NCI-H1417 treated with DMSO at 0.1 percent for 48 hours (cell line): ENCODE measurements at places on chromosomes 2 and 18.
A peak's percentile ranks its signal among the peaks of the same experiment; 100 is the strongest.

GRCh38 chr2:273333-273732 lies 8.6 kb downstream of the ACP1 start:
- no peak for DNase-seq

GRCh38 chr2:177403838-177404237 lies 11.3 kb downstream of the AGPS start:
- DNase-seq = no peak

DNA sequence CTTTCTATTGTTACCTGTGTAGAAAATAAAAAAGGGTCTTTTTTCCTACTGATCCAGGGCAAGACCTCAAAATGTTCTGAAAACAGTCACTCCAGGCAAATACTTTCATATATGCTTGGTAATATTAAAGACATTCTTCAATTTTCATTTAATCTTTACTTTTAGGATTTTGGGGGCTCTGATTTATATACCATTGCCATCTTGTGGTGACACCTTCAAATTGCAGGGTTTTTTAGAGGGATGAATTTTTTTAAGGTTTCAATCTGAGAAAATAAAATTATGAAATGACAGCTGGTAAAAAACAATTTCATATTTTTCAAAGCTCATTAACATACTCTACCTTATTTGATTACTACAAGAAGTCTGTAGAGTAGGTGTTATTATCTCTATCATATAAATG lies 26.8 kb downstream of the MAPK4 start:
- no peak for DNase-seq

GRCh38 chr2:184338771-184339170 lies 259.6 kb upstream of the ZNF804A start:
- DNase-seq = no peak

DNA sequence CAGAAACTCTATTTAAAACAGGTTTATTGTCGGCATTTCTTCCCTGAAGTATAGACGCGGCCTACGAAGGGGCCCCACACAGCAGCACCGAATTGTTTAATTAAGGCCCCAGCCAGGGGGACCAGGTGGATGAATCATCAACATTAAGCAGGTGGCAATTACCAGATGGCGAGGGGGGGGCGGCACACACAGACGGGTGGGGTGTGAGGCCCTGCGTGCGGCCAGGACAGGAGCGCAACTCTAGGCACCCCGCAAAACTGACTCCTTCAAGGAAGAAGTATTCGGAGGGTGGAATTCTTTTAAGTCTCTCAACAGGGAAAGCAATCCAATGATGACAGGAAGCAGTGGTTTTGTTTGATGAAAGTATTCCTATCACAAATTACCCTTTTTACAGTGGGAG lies 830.4 kb downstream of the GALR1 start:
- no peak for DNase-seq

GRCh38 chr2:71929482-71929772 lies 218.2 kb downstream of the CYP26B1 start:
- no peak for DNase-seq

DNA sequence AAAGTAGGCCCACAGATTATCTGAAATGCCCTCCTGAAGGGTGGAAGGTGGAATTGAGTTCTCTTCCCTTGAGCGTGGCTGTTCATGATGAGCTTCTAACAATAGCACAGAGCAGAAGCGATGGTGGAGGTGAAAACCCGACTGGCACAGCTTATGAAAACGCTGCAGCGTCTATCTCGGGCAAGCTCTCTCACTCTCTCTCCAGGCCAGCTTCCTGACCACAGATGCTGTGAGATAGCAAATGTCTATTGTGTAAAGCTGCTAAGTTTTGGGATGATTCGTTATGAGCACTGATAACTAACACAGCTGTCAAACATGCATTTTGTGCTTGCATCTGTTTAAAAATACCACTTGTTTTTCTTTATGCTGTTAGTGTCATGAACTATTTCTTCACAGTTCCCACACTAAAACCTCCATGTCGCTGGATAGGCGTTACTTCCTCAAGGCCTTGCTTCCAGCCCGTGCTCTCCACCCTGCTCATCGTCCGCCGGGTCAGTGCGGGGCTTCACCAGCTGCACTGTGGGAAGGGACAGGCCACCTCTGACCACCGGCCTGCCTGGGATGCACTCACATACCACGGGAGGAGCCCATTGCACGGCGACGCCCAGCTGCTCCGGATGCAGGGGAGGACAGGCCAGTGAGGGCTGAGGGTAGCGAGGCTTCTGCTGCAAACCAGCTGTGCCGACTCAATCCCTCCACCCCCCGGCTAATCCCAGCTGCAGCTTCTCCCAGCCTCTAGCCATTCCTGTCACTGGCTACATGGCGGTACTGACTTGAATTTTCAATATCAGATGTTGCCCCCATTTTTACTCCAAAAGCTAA lies 60.0 kb upstream of the OTOS start:
- DNase-seq = no peak

- no peak for DNase-seq
These were observed 780.8 kb upstream of the KLHL29 start for GRCh38 chr2:22604136-22604535.

GRCh38 chr2:58364098-58364497 lies 123.0 kb upstream of the FANCL start:
- no peak for DNase-seq

- DNase-seq = no peak
These were observed 14.9 kb upstream of the FAP start for GRCh38 chr2:162258169-162258568.

DNA sequence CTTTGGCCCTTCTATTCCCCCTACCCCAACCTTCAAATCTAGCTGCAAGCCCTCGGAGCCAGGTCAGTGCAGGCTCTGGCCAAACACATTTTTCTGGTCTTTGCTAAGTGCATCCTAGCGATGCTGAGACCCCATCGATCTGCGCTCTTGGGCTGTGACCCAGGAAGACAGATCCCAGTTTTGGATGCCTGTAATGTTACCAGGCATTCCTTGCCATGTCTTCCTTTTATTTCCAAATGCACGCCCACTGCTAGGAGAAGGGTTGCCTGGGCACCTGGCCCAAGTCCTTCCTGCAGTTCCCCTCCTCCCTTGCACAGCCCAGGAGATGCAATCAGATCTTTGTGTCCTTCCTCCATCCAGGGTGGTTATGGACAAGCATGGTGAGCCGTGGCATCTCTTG lies 124.6 kb downstream of the TPGS2 start:
- no peak for DNase-seq

DNA sequence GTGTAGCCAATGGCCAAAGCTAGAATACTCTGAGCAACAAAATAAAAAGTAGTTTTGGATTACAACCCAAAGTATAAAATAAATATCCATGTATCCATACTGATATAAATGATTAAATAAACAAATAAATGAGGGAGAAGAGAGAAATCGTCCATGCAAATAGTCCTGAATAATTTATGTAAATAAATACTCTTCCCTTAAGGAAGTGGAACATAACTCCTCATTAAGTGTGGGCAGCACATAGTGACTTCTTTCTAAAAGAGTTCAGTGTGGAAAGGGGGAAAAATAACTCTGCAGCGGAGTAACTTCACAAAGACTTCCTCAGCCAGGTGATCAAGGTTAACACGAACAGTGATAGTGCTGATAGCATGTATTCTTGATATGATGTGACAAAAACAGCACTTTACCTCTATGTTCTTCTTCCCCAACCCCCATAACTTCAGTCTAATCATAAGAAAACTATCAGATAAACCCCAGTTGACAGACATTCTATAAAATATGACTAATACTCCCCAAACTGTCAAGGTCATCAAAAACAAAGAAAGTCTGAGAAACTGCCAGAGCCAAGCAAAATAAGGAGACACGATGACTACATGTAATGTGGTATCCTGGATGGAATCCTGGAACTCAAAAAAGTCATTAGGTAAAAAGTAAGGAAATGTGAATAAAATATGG lies 30.7 kb downstream of the METTL8 start:
- no peak for DNase-seq

- no peak for DNase-seq
These were observed 17.1 kb upstream of the ANKRD62 start for GRCh38 chr18:12076424-12077140.

DNA sequence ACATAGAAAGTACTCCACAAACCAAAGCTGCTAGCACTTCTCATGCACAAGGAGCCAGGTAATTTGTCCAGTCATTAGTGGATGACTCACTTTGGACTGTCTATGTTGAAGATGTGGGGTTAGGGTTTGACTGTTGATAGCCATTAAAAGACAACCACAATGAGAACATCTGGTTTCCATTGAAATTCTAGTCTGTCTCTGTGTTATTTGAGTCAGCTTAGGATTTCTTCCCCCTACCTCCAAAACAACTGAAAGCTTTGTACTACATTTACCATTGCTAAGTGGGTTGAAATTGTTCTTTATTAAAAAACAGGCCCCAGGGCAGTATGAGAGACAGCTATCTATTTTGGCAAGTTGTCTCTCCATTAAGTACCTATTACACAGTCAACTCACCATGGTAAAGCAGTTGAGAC lies 50.2 kb upstream of the ANKRD44 start:
- no peak for DNase-seq

DNA sequence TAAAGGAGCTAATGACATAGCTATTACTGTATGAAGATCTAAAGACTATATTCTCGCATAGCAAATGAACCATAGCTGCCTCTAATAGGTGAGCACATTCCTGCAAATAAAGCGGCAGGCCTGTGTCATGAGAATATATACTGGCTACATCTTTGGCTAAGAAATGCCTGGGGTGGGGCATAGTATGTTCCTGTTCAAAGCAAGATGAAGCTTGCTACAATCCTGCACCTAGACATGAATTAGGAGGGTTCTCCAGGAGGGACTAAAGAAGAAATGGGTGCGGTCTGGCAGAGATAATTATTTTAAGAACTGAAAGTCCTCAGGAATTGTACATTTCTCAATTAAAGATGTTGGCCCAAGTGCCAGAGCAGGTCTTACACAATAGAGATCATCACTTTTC lies 46.8 kb upstream of the PLA2R1 start:
- DNase-seq = no peak

DNA sequence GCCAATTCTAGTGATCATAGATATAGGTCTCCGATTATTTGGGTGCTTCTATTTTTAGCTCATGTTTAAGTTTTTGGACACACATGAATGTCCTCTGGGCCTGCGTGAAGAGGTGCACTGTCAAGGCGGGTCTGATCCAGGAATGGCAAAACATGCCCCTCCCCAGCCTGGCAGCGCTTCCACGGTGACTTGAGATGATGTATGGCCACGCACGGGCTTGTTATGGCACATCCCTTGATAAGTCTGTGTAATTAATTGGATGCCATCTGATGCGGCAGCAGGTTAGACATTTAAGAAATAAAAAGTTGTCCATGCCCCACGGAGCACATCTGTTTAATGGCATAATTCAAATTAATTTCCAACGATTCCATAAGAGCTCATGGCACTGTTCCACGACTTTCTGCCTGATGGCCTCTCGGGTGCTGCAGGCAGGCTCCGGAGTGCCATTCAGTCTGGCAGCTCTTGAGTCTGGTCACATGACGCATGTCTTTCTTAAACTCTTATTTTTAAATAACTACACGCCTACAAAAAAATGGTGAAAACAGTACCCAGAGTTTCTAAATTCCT lies 151.4 kb downstream of the ACKR3 start:
- DNase-seq = no peak

DNA sequence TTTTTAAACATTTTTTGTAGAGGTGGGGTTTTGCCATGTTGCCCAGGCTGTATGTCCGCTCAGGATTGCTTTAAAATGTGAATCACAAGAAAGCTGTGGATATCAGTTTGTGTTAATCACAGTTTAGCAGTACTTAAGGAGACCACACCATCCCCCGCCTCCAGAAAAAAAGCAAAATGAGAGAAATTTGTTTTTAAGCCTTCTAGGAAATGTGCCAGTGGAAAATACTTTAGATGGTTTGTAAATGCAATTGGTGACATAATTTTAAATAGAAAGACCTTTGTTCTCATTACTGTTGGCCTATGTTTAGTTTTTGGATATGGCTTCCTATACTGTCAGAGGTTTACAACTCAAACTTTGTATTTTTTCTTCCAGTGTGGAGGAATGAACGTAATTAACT lies 27.0 kb downstream of the GCA start:
- DNase-seq = no peak

GRCh38 chr18:61921621-61922235 lies 28.9 kb upstream of the RNF152 start:
- DNase-seq = no peak

DNA sequence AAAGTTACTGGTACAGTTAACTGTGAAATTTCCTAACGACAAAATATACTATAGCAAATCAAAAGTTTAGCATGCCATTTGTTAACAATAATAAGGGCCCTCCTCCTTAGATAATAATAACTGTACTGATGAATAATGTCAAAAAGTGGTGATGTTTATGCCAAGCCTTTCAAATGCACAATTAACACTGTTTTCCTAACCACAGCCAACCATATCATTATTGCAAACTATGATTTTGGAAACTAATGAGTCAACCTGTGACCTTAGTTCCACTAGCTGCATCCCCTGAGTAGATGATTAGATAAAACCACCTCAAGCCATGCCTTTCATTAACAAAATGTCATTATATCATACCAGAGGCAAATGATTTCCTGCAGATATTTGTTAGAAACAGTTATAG lies 25.1 kb upstream of the GPR75 start:
- no peak for DNase-seq

DNA sequence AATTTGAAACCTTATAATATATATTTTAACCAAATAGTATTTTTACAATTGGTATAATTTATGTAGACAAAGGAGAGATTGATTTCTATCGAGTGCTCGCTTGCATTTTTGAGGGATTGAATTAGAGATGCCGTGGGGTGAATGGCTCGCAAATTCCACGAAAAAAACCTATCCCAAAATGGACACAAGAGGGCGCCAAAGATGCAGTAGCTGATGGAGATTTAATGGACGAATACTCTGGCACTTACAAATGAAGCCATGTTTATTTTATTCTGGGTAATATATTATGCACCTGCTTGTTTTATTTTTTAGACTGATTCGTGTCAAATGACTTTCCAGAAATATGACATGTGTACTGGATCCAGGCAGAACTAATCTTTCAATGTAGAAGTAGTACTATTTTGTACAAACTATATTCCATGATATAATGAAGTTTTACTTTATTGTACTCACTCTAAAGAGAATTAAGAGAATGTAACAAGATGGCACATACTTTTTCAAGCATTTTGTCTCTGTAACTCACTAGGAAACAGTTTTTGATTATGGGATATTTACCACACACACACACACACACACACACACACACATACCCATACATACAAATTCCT lies 505.4 kb downstream of the PLCL1 start:
- DNase-seq = no peak

GRCh38 chr2:36594849-36595248 lies 3.1 kb downstream of the FEZ2 start:
- DNase-seq = no peak

DNA sequence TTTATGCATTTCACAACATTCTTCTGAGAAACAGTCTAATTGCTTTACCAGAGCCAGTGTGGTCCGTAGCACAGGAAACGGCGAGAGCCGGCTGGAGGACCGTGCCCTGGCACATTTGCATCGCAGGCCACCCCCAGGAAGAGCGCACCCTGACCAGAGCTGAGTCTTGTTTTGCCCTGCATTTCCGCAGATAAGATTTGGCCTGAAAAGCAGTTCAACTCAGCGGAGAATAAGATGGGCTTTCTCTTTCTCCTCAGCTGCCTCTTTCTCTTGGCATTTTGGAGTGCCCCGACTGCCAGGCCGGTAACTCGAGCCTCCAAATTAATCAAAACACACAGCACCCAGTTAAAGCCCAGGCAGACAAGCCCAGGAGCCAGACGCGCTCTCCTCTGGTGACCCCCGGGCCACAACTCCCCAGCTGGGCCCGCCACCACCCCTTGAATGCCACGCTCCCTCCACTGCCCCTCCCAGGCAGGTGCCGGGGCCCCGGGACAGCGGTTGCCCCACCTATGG lies 464 bp downstream of the COL4A4 start:
- no peak for DNase-seq

- no peak for DNase-seq
These were observed 248.5 kb downstream of the TMEM182 start for GRCh38 chr2:103010306-103010705.

GRCh38 chr2:1972422-1972821 lies 228.1 kb upstream of the PXDN start:
- DNase-seq = peak; percentile 87
